ENCODE measurements at places on chromosomes 1 and 21.

DNA sequence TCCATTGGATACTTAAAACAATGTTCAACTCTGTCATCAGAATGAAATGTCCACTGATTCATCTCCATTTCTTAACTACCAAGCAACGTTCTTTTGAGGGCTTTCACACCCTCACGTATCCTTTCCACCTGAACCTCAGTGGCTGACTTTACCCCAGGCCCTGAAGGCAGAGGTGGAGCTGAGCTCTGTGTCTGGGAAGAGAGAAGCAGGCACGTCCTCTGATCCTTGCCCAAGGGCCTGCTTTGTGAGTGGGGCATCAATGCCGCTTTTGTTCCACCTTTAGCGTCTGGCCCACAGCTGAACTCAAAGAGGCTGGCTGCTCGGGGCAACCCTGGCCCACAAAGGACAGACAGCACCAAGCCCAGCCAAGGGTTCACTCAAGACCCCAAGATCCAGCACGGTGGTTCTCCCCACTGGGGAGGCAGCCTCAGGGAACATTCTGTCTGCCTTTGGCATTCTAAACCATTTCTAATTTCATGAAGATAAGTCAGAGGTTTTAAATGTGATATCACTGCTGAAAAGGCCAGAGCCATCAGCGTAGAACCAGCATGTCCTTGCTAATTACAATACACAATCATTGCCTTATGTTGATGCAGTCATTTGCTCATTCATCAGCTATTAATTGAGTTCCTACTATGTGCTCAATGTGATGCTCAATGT lies 126.0 kb upstream of the UBE2U start:
- no peak for DNase-seq

GRCh38 chr1:192518700-192519099 lies 56.9 kb upstream of the RGS1 start:
- DNase-seq: no peak

GRCh38 chr1:72184099-72184701 lies 98.1 kb downstream of the NEGR1 start:
- DNase-seq: no peak

GRCh38 chr21:45390831-45391742 lies 13.9 kb upstream of the COL18A1 start:
- DNase-seq: peak; percentile 43

DNA sequence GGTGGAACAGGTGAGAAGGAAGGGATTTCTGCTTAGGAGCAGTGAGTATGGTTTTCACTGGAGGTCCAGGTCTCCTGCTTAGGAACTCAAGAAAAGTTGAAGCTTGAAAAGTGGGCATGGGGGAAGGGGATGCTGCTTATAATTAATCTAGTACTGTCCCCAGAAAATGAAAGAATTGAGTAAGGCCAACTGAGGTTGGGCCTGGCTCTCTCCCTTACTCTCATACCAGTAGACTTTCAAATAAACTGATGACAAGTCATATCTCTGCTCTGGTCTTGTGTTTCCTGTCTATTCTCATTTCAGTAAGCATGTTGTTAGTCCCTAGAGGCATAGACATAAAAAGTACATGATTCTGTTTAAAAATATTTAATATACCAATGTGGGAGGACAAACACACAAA lies 26.4 kb downstream of the CD48 start:
- no peak for DNase-seq

Data from activated effector memory CD4-positive, alpha-beta T cell treated with anti-CD3 and anti-CD28 coated beads, Interleukin-2, amount 50 U/mL, for 16 hours (primary cell).